ENCODE measurements at places on chromosomes 16 and 17. TPM values are rescaled to one million over a fixed set of nuclear protein-coding genes. Genes with fewer than 3 reads are reported as not detected.
A peak's percentile ranks its signal among the peaks of the same experiment; 100 is the strongest.

- peaks cover 3% of the 10 kb centered on the region for H3K36me3 ChIP-seq
- no peak overlapping the region for H3K27ac ChIP-seq
- H3K4me3 ChIP-seq = no peak overlapping the region
- H3K4me1 ChIP-seq = peaks cover 2% of the 10 kb centered on the region
- peaks cover 10% of the 10 kb centered on the region for H3K27me3 ChIP-seq
- DNase-seq = no peak
These were observed 106.3 kb upstream of the SIAH1 start for GRCh38 chr16:48491517-48491916.

- H3K4me1 ChIP-seq = peaks cover 35% of the 10 kb centered on the region
- H3K36me3 ChIP-seq = no peaks in the 10 kb centered on the region
- DNase-seq = peak; percentile 62
- peak overlapping the region; percentile 70 for H3K4me3 ChIP-seq
- H3K27ac ChIP-seq = peak overlapping the region; percentile 80
- H3K27me3 ChIP-seq = peaks cover 1% of the 10 kb centered on the region
These were observed 13.9 kb upstream of the KIFC3 start for GRCh38 chr16:57815987-57816745.

GRCh38 chr17:1331708-1332107, 52.2 kb downstream of the TRARG1 start:
- H3K4me3 ChIP-seq = peak overlapping the region; percentile 75
- no peak for DNase-seq
- H3K36me3 ChIP-seq = no peaks in the 10 kb centered on the region
- peaks cover 15% of the 10 kb centered on the region for H3K4me1 ChIP-seq
- no peak overlapping the region for H3K27ac ChIP-seq
- peaks cover 4% of the 10 kb centered on the region for H3K27me3 ChIP-seq

DNA sequence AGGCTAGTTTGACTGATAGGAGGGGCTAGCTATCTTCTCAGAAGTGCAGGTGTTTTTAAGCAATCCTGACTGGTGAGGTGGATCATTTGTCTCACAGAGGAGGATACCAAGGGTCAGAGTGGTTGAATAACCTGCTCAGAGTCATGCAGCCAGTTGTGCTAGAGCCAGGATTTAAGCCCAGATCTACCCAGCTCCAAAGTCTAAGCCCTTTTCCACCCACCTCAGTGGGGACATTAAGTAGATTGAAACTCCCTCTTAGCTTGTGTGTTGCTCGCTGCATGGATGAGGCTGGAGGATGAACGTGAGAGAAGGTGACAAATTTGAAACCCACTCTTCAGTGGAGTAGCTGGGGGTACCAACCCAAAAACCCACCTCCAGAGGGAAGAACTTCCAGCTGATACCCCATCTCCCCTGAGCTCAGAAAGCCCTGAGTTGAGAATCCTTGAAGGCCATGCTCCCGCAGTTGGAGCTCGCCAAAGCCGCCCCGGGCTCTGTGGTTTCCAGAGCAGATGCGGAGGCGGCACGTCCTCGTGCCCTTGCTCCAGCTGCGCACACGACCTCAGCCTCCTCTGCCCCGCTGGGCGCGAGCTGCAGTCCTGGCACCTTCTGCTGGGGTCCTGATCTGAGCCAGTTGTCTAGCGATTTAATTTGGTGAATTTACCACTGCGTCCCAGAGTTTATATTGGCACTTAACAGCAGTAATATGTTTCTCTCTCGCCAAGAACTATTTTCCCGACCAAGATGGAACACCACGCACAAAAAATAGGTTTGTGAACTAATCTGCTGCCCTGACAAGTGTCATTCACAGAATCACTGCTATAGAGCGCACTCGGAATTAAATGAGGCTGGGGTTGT, 159.5 kb downstream of the CCDC182 start:
- no peaks in the 10 kb centered on the region for H3K4me1 ChIP-seq
- no peak overlapping the region for H3K27ac ChIP-seq
- H3K36me3 ChIP-seq = no peaks in the 10 kb centered on the region

DNA sequence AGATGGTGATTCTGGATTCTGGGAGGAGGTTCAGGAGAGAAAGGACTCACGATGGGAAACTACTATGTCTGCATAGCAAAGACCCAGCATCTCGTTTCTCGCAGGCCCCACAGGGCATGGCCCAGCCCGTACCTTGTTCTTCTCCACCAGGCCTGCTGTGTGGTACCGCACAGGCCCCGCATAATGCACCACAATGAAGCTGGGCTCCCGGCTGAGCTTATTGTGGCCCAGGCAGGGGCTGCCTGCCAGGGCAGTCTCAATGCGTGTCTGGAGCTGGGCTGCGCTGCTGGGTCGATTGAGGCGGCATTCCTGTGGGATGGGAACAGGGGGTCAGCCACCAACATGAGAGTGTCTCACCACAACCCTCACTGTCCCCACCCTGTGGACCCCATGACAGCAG, 20.4 kb downstream of the ZNHIT3 start:
- no peaks in the 10 kb centered on the region for H3K4me1 ChIP-seq
- no peak overlapping the region for H3K4me3 ChIP-seq
- peaks cover 19% of the 10 kb centered on the region for H3K36me3 ChIP-seq
- no peak overlapping the region for H3K27ac ChIP-seq
- H3K27me3 ChIP-seq = peaks cover 1% of the 10 kb centered on the region

DNA sequence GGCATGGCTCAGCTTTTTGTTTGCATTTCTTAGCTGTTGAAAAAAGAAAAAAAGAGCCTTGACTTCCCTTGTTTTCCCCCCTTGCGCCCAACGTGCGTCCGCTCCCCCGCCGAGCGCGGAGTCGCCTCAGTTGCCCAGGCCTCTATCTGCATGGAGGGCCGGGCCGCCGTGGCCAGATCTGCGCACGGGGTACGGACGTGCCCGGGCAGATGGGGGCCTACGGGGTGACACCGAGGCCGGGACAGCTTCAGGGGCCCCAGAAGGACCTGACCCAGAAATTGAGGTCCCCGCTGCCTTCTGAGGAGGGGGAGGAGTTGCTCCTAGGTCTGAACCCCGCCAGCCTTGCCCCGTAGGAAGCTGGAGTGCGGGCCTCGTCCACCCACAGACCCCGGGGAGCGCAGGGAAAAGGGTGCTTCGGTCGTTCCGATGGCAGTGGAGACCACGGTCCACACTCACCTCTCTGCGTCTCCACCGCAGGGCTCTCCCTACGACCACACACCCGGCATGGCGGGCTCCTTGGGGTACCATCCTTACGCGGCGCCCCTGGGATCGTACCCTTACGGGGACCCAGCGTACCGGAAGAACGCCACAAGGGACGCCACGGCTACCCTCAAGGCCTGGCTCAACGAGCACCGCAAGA, 1.5 kb downstream of the IRX5 start:
- DNase-seq = no peak
- H3K27me3 ChIP-seq = peaks cover 51% of the 10 kb centered on the region
- no peak overlapping the region for H3K27ac ChIP-seq
- peaks cover 36% of the 10 kb centered on the region for H3K4me1 ChIP-seq
- no peaks in the 10 kb centered on the region for H3K36me3 ChIP-seq

GRCh38 chr17:49915670-49916069, 53.3 kb upstream of the DLX4 start:
- H3K4me3 ChIP-seq = no peak overlapping the region
- no peaks in the 10 kb centered on the region for H3K4me1 ChIP-seq
- DNase-seq = no peak
- H3K27me3 ChIP-seq = peaks cover 3% of the 10 kb centered on the region
- H3K36me3 ChIP-seq = no peaks in the 10 kb centered on the region
- H3K27ac ChIP-seq = no peak overlapping the region

- H3K4me1 ChIP-seq = no peaks in the 10 kb centered on the region
- no peak overlapping the region for H3K4me3 ChIP-seq
- no peak for DNase-seq
These were observed 29.5 kb upstream of the MED9 start for GRCh38 chr17:17447264-17447663.

DNA sequence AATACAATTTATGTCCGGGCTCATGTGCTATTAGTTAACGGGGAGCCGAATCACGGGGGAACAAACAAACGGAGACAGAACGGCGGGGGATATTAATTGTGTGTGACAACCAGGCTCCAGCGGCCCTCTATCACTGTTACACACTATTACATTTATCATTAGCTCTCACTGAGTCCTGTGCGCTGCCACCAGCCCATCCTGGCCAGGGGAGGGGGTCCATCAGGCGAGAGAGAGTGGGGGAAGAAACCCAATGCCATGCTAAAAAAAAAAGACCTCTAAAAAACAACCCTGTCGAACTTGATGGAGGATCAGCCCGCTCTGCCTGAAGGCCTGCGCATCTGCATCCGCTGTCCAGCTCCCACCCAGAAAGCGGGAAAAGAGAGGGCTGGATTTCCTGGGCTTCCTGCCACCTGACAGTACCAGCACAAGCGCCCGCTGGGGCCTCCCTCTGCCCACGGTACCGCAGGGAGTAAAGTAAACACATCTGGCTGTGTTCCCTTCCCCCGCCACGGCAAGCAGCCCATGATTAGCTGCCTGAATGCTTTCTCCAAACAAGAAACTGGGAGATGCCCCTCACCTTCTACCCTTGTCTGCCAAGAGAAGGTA, 41.7 kb downstream of the PIPOX start:
- no peaks in the 10 kb centered on the region for H3K27me3 ChIP-seq
- H3K27ac ChIP-seq = no peak overlapping the region
- no peak overlapping the region for H3K4me3 ChIP-seq
- DNase-seq = no peak

- H3K4me1 ChIP-seq = no peaks in the 10 kb centered on the region
- no peak overlapping the region for H3K4me3 ChIP-seq
- peaks cover 2% of the 10 kb centered on the region for H3K27me3 ChIP-seq
- no peak for DNase-seq
These were observed 388.4 kb upstream of the CDH11 start for GRCh38 chr16:65510241-65510640.

DNA sequence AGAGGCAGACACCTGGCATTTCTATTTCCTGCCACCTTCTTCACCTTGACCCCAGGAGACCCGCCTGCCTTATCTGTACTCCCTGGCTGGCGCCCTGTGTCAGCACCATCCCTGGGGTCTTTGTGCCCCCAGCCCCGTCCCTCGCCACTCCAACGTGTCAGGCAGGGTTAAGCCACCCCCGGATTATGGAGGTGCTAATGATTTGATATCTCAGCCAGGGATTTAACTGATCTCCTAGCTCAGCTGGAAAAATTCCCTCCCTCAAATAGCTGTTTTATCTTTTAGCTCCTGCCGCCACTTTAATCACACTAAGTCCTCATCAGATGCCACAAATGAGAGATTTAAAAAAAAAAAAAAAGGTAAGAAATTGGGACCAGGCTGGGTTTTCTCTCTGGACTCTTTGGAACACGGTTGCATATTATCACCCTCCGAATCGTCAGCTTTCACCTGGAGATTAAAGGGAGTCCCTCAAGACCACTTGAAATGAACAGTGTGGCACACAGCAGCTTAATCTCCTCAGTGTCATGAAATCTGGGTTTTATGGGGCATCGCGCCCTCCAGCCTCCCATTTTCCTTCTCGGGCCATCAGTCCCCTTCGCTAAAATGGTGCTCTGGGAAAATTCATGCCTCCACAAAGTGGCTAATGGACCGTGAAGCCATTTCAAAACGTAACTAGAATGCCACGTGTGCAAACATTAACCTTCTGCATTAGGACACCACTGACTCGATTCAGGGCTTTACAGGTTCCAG, 26.2 kb upstream of the WFDC1 start:
- DNase-seq = no peak
- H3K27ac ChIP-seq = no peak overlapping the region
- H3K27me3 ChIP-seq = peaks cover 6% of the 10 kb centered on the region
- H3K36me3 ChIP-seq = no peaks in the 10 kb centered on the region
- no peak overlapping the region for H3K4me3 ChIP-seq
- H3K4me1 ChIP-seq = no peaks in the 10 kb centered on the region

- H3K4me1 ChIP-seq = no peaks in the 10 kb centered on the region
- H3K4me3 ChIP-seq = no peak overlapping the region
- H3K36me3 ChIP-seq = no peaks in the 10 kb centered on the region
- no peak for DNase-seq
These were observed 84.9 kb upstream of the CBX4 start for GRCh38 chr17:79923974-79924638.

- H3K27me3 ChIP-seq = peaks cover 1% of the 10 kb centered on the region
- H3K4me1 ChIP-seq = no peaks in the 10 kb centered on the region
- no peak for DNase-seq
- H3K4me3 ChIP-seq = no peak overlapping the region
- H3K27ac ChIP-seq = no peak overlapping the region
These were observed 16.6 kb upstream of the G6PC1 start for GRCh38 chr17:42883802-42884558.

- DNase-seq = peak; percentile 64
- no peak overlapping the region for H3K4me3 ChIP-seq
- H3K36me3 ChIP-seq = peaks cover 29% of the 10 kb centered on the region
- no peaks in the 10 kb centered on the region for H3K27me3 ChIP-seq
- no peak overlapping the region for H3K27ac ChIP-seq
- H3K4me1 ChIP-seq = peaks cover 19% of the 10 kb centered on the region
These were observed 20.8 kb downstream of the NPRL3 start for GRCh38 chr16:117379-118365.

GRCh38 chr16:1054660-1055556, 17.6 kb upstream of the SSTR5 start:
- no peak overlapping the region for H3K4me3 ChIP-seq
- no peaks in the 10 kb centered on the region for H3K27me3 ChIP-seq
- H3K27ac ChIP-seq = no peak overlapping the region

DNA sequence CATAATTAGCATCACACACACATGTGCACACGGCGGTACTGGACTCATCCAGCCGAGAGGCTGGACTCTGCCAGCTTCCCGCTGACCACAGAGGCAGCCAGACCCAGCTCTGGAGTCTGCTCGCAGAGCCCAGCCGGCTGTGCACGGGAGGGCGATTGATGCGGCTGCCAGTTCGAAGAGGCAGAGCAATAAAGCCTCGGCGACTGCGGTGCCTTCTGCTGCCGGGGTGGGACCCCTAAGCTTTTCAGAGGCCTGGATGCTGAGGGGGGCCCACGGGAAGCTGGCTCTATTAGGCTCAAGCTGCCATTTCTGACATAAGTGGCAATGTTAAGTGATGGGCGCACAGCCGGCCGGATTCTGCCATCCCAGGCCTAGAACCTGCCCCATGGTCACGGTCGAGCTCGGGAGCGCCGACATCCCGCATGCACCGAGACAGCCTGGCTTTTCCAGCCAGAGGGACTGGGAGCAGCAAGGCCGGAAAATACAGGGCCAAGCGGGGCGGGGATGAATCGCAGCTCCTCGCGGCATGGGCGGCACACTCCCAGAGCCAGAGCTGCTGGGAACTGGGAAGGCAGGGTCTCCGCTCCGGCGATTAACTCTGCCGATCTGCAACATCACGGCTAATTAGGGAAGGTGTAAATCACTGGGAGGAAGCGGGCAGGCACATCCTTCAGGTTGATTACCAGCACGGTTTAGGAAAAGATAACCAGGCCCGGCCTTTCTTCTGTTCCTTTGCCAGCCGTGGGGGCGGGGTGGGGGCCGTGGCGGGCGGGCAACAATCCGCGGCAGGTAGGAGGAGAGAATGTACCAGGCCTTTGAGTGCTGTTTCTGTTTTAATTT, 57.7 kb downstream of the TBC1D16 start:
- H3K36me3 ChIP-seq = no peaks in the 10 kb centered on the region
- no peak overlapping the region for H3K4me3 ChIP-seq
- peaks cover 4% of the 10 kb centered on the region for H3K27me3 ChIP-seq
- no peak overlapping the region for H3K27ac ChIP-seq

Gene RAB37
- polyA plus RNA-seq = 218 TPM

Gene FBXW10
- not detected for polyA plus RNA-seq

Gene GUCY2D
- polyA plus RNA-seq = not detected

Gene SEC14L5
- polyA plus RNA-seq = not detected

Gene SLC47A1
- polyA plus RNA-seq = not detected

Gene SCARF1
- polyA plus RNA-seq = 0.64 TPM

Gene SGSH
- polyA plus RNA-seq = 22.6 TPM

All from immature natural killer cell (primary cell).